DMS79 (cell line): ENCODE measurements at places on chromosomes 7 and 10.

DNA sequence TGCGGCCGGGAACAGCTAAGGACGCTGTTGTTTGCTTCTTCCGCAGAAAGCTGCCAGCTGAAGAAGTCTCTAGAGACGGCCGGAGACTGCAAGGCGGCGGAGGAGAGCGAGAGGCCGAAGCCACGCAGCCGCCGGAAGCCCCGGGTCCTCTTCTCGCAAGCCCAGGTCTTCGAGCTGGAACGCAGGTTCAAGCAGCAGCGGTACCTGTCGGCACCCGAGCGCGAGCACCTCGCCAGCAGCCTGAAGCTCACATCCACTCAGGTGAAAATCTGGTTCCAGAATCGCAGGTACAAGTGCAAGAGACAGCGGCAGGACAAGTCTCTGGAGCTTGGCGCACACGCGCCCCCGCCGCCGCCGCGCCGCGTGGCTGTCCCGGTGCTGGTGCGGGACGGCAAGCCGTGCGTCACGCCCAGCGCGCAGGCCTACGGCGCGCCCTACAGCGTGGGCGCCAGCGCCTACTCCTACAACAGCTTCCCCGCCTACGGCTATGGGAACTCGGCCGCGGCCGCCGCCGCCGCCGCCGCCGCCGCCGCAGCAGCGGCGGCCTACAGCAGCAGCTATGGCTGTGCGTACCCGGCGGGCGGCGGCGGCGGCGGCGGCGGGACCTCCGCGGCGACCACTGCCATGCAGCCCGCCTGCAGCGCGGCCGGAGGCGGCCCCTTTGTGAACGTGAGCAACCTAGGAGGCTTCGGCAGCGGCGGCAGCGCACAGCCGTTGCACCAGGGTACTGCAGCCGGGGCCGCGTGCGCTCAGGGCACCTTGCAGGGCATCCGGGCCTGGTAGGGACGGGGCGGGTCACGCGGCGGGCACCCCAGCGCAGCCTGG is 2.4 kb downstream of the NKX2-3 start:
- DNase-seq = no peak

DNA sequence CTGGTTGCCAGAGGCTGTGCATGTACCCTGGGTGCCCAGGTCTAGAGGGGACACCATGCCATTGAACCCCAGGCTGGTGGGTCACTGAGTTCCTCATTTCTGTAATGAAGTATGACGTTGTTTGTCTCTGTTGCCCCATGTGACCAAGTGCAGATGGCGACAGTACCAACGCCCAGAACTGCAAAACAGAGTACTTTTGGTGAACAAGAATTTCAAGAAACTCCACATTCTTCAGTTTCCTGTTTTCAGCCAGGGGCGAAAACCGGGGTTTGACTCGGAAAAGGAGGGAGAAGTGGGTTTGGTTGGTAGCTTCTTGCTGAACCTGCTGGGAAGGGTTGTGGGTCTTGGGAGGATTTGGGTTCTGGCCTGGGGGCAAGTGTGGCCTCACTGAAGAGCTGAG is 18.2 kb downstream of the CYP17A1 start:
- no peak for DNase-seq

DNA sequence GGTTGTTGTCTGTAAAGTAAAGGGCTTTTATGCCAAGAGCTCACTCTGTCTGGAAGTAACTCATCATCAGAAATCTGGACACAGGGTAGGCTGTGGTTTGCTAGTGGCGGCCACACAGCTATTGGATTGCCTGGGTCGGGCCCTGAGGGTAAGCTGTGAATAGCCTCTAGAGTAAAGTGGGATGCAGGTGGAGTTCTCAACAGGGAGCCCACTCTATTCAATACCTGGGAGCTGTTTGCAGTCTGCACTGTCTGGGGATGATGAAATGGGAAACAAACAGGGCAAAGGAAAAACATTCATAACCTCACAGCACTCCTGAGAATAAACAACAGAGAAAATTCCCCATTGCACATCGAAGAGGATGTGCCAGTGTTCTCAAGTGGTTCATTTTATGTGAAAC is 582.6 kb downstream of the CALN1 start:
- DNase-seq = no peak

GRCh38 chr7:98394377-98394836 is 6.5 kb downstream of the BAIAP2L1 start:
- no peak for DNase-seq

DNA sequence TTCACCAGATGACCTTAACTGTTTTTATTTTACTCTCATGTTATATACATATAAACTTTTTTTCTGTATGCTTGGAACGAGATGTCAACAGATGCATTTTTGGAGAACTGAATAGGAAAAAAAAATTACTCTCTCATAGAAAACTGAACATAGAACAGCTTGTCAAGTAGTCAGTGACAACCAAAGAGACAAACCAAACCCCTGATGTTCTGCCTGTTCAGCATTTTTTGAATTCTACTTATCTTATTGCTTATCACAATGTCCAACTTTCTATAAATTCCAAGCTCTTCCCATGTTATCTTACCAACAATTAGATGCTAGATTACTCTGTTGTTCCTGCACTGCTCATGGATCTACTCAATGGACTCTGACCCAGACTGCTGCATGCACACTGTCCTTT is 95.2 kb downstream of the VPS41 start:
- DNase-seq = no peak
